ENCODE measurements at places on chromosomes 12 and 14.

GRCh38 chr12:67558775-67559174 is 89.8 kb upstream of the DYRK2 start:
- DNase-seq: no peak

DNA sequence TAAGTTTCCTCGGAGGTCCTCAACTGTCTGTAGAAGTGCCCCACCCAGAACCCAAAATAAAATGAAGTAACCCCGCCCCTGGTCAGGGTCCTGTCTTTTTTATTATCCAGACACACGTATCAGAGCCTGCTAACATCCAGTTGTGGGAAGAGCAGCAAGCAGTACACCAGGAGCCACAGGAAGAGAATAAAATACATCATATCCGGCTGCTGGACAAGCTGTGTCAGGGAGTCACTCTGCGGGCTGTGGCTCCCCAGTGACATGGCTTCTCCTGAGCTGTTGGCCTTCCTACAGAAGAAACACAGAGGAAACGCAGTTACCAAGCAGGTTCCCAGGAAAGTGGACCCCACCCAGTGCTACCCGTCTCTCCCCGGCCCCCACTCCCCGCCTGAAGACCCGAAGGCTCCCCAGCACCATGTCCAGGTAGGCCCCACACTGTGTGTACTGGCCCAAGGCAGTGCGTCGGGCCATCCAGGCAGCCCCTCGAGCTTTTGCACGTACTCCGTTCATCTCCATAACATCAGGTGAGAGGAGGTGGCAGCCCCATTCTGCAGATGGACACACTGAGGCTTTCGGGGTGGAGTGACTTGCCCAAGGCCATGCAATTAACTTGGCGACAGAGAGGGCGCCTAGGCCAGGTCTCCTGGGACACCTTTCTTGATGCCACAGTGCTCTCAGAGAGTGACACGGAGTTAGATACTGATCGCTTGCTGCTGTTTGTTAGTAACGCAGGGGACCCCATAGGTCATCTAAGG is 34.3 kb upstream of the DICER1 start:
- no peak for DNase-seq

DNA sequence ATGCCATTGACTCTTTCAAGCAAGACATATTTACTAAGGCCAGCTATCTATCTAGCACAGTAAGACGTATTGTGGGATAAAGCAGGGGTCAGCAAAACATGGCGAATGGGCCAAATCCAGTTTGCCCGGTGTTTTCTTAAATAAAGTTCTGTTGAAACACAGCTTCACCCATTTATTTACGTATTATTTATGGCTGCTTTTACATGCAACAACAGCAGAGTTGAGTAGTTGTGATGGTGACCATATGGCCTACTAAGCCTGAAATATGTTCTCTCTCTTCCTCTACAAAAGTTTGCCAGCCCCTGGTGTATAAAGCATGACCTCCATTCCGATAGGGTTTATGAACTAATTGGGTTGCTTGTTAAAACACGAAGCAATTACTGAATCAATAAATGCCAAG is 322.1 kb downstream of the CCDC91 start:
- no peak for DNase-seq

DNA sequence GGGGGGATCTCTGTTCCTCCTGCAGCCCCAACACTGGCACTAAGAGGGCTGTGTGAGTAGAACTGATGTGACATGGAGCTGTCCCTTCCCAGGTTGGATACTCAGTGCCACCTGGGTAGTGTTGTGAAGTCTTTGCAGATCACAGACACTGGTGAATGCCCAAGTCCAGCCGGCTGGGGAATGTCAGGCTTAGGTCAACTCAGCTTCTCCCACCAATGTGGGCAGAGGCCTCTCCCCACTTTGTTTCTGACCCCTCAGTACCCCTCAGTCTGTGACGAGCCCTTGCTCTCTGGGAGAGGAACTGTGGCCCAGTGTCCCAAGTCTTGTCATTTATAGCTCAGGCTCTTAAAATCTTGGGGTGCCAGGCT is 11.3 kb downstream of the SLC25A29 start:
- DNase-seq: no peak

DNA sequence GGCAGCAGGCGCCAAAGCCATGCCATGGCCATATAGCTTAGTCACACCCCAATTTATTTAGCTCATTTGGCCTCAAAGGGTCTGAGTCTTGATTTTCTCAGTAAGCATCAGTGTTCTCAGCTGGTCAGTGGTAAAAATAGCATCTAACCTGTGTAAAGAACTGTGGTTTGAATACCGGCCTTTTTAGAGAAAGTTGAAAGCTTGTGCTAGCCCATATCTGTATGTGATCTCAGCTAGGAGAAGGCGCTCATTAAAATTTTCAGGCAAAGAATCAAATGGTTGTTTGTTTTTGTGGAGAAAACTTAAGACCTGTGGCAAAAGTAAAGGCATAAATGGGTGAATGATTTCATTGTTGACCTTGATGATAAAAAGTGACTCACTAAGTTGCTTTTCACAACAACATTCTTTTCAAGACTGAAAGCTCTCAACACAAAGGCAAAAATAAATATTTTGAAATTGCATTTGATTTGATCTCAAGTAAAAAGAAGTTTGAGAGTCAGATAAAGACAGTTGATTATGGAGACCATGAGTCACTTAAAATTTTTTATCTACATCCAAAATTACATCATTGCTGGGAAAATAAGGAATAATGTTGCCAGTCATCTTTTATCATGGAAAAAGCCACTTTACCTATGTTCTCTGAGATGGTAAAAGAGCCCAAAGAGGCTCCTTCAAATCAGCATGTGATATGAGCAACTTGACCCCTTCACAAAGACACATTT is 128.5 kb upstream of the RGS6 start:
- peak; percentile 35 for DNase-seq

DNA sequence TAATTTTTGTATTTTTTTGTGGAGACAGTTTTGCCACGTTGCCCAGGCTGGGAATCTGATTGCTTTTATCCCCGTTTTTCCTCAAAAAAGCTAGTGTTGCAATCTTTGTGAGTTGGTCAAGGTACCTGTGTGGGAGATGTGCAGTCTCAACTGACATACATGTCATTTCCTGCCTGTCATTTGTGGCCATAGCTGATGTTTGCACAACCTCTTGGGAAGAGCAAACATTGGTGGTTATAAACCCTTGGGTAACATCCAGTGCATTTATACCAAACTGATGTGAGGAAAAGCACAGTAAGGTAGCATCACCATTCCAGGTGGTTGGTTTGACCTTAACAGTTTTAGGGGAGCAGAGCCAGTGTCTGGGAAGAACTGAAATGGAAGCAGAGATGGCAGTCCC is 54.7 kb downstream of the ATG14 start:
- no peak for DNase-seq

DNA sequence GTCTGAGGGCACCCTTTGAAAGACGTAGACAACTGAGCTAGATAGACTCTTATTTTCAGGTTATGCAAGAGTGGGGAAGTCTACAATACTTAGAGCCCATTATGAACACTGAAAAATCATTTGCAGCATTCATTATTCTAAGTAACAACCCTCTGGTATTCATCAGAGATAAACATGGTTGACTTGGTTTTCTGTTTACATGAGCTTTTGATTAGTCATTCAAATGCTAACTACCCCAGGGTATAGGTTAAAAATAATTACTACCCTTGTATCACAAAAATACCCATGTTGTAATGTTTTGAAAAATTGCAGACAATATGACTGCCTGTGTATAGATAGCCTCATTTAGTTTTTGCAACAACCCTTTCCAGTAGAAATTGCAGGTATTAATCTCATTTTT is 78.5 kb downstream of the PPFIBP1 start:
- DNase-seq: no peak

GRCh38 chr12:113071135-113072112 is 14.9 kb downstream of the DTX1 start:
- no peak for DNase-seq

DNA sequence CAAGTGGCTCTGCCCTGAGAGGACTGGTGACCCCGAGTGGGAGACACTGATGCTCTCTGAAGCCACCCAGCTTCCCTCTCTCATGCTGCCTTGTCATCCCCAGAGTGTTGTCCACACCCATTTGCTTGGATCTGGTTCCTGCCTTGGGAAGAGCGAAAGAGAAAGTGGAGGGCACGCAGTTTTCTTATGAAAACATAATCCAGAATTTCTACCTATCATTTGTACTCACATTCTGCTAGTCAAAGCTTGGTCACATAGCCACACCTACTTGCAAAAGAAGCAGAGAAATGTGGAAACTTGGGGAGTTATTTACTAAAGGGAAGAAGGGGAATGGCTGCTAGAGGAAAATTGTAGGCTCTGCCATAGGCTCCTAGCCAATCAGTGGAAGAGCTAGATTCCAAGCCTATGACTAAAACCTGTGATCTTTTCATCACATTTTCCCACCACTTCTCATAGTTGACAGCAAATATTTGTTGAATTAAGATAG is 326.3 kb downstream of the ZFP36L1 start:
- DNase-seq: peak; percentile 84

DNA sequence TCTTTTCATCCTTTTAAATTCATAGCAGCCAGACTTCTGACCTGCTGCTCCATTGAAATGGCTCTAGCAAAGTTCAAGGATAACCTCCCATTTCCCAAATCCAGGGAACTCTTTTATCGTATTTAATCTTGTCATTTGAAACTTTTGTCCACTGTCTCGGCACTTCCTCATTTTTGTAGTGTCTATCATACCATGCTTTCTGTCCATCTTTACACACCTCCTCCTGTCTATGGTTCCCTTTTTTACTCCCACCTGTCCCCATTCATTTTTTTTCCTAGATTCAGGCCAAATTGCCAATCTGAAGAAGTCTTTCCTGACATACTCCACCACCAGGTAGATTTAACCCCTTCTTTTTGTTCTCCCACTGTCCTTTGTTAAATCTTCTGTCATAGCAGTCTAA is 31.0 kb downstream of the NFYB start:
- DNase-seq: no peak

GRCh38 chr12:109714913-109715244 is 1.3 kb downstream of the FAM222A start:
- no peak for DNase-seq

DNA sequence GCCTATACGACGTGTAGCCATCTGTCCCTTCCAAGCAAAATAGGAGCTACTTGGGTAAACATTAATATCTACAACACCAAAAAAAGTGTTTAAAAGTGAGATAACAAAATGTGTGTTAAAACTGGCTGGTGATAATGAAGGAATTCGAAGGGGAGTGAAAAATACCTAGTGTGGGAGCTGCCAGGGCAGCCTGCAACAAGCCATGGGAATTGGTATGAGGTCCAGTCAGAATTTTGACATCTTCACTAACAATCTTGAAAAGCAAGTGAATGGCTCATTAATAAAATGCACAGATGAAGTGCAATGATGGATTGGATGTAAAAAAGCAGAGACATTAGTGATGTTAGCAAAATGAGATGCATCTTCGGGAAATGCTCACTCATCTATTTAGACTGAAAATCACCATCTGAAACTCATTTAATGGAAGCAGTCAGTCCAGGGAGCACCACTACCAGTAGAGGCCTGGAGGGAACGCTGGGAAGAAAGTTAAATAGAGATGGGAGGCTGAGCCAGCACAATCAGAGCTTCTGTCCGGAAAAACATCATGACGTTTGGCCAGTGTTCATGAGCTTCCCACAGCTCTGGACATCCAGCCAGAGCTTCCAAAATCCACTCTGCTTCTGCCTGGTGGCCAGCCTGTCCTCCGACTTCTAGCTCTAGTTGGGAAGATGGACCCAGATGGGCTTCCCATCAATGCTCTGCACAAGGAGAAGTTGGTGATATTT is 405.0 kb upstream of the TMTC1 start:
- no peak for DNase-seq

- DNase-seq: no peak
Measured at GRCh38 chr14:104864267-104865080, 594 bp upstream of the CEP170B start.

- no peak for DNase-seq
Measured at GRCh38 chr12:130872179-130873096, 572 bp downstream of the RAN start.

DNA sequence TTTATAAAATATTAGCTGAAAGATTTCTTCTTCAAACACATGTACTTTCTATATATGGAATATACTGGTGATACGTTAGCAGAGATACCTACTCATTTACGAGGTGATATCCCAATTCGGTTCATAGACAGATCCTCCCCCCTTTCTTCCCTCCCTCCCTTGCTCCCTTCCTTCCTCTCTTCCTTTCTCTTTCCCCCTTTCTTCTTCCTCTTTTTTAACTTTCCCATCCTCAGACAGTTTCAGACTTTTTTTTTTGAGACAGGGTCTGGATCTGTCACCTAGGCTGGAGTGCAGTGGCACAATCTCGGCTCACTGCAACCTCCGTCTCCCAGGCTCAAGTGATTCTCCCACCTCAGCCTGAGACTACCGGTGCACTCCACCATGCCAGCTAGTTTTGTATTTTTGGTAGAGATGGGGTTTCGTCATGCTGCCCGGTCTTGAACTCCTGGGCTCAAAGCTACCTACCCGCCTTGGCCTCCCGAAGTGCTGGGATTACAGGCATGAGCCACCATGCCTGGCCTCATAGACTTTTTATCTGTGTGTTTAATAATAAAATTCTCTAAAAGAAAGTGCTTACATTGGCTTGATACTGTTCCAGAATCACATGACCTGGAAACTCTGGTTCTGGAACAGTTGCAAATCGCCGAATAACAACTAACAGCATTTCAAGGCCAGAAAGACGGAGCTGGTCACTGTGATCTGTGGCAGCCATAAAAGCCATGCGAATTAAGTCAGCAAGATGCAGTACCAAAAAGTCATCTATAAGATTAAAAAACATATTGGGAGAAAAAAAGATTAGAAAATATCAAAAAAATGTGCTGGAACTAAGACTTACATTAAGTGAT is 99.2 kb downstream of the HEATR5A start:
- no peak for DNase-seq

DNA sequence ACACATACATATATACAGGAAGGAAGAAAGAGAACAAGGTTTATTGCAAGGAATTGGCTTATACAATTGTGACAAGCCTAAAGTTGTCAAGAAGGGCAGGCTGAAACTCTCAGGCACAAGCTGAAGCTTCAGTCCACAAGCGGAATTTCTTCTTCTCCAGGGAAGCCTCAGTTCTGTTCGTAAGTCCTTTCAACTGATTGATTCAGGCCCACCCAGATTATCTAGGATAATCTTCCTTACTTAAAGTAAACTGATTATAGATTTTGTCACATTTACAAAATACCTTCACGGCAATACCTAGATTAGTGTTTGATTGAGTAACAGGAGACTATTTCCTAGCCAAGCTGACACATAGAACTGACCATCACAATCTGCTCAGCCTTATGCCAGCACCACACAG is 81.5 kb upstream of the TMEM260 start:
- no peak for DNase-seq

- DNase-seq: no peak
Measured at GRCh38 chr14:68208626-68209317, 389.2 kb downstream of the RAD51B start.
